Left ventricle myocardium inferior (tissue), 1 donor: ENCODE measurements at places on chromosomes 12 and 14.

DNA sequence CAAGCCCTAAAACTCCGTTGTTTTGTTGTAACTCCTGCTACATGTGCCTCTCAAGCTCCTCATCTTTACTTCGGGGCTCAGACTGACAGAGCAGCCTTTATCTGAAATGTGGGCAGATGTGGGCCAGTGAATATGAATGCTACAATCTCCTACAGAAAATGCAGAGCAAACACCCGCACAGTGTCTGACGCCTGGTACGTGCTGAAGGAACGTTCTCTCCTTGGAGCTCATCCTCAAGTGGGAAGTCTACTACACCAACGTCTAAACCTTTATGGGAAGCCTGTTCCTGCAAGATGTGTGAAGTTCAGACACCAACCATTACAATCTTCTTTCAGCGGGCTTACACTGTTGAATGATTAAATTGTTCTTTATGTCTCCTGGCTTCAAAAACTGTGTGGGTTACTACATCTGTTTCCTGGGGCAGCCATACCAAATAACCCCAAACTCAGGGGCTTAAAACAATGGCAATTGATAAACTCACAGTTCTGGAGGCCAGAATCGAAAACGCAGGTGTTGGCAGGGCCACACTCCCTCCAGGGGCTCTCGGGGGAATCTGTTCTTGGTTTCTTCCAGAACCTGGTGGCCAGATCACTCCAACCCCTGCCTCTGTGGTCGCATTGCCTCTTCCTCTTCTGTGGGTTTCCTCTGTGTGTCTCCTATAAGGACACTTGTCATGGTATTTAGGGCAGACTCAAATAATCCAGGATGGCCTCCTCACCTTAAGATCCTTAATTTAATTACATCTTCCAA is 179.7 kb upstream of the PLXNC1 start:
- peaks cover 12% of the 10 kb centered on the region for H3K4me1 ChIP-seq
- H3K27ac ChIP-seq, result no peak overlapping the region
- no peak for DNase-seq
- H3K36me3 ChIP-seq, result no peaks in the 10 kb centered on the region
- no peaks in the 10 kb centered on the region for H3K27me3 ChIP-seq
- no peak overlapping the region for H3K4me3 ChIP-seq

DNA sequence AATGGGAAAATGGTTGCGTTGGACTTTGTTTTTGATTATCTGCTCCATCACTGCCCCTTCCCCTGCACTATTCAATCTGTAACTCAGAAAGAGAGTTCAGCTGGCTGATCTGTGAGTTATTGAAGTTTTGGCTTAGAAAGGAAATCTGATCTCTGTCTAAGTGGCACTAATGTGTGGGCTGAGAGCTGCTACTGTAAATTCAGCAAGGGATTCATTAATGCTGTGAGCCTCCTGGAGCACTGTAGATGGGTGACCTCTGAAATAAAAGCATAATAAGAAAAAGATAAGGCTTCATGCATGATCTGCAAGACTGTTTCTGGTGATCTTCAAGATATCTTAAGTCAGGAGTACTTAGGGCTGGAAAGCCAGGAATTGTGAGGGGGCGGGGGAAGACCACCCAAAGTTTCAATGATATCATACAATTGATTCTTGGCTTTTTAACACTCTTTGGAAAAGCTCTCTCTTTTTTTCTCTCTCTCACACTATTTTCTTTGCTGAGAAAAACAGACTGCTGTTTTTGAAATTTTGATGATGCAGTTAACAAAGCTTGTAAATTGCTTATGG is 101.1 kb downstream of the C12orf75 start:
- H3K4me1 ChIP-seq, result no peaks in the 10 kb centered on the region
- H3K27me3 ChIP-seq, result peaks cover 4% of the 10 kb centered on the region
- DNase-seq, result no peak
- H3K4me3 ChIP-seq, result no peak overlapping the region
- H3K36me3 ChIP-seq, result no peaks in the 10 kb centered on the region

GRCh38 chr14:104420990-104421389 is 158.6 kb upstream of the C14orf180 start:
- no peaks in the 10 kb centered on the region for H3K36me3 ChIP-seq
- H3K27me3 ChIP-seq, result peaks cover 9% of the 10 kb centered on the region
- no peak for DNase-seq
- H3K4me1 ChIP-seq, result peaks cover 10% of the 10 kb centered on the region
- H3K4me3 ChIP-seq, result no peak overlapping the region

DNA sequence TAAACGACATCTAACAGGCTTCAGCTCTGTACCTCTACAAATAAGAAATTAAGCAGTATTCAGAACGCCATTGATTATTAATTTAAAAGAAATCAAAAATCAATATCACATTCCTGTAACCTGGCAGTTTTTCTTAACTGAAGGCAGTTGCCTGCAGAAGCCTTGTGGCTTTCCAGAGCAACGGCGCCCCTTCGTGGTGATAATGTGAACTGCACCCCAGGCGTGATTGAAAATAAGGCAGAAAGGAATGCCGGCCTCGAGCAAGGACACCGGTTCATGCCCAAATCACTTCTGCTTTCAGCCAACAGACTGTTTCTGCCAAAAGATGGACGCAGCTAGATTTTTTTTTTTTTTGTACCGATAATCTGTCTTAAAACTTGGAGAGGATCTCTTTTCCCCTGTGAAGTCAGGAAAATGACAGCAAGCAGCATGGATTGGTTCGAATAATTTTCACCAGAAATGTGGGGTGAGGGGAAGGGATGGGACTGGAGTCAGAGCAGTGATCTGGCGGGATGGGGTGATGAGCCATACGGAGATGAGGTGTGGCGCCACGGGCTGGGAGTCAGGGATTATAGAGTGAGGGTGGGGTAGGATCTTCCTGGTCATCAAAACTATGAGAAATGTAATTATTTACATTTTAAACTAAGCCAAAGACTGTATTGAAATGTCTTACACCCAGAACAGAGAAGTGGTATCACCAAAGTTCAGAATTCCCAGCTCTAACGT is 473.0 kb downstream of the DPF3 start:
- no peaks in the 10 kb centered on the region for H3K27me3 ChIP-seq
- DNase-seq, result peak; percentile 67
- peaks cover 6% of the 10 kb centered on the region for H3K4me1 ChIP-seq

DNA sequence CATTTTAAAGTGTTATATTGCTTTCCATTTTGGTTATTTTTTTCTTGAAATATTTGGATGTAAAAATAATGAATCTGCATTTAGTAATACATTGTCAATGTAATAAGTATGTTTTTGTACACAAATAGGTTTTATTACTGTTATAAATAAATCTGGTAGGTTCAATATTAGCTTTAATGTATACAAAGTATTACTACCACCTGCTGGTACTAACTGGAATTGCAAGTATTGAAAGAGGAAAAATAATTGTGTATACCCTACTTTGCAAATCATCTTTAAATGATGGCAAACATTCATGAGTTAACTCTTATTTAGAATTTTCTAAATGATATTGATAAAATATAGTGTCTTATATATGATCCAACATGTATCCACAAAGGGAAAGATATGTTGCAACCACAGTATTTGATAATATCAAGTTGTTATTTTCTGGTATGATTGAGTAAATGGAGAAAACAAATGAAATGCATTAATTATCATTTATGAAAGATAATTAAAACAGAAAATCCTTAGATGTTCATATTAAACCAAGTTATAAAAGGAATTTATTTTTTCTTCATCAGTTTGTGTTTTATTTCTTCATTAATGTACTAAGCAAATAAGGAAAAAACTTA is 3.2 kb downstream of the OR4K2 start:
- no peak overlapping the region for H3K4me3 ChIP-seq
- no peak for DNase-seq
- no peaks in the 10 kb centered on the region for H3K36me3 ChIP-seq
- H3K4me1 ChIP-seq, result no peaks in the 10 kb centered on the region
- no peak overlapping the region for H3K27ac ChIP-seq

- H3K4me1 ChIP-seq, result no peaks in the 10 kb centered on the region
- no peak for DNase-seq
- no peak overlapping the region for H3K4me3 ChIP-seq
- H3K27ac ChIP-seq, result no peak overlapping the region
- H3K36me3 ChIP-seq, result no peaks in the 10 kb centered on the region
- peaks cover 6% of the 10 kb centered on the region for H3K27me3 ChIP-seq
Observed at GRCh38 chr12:25615119-25615518, 62.0 kb upstream of the LMNTD1 start.

DNA sequence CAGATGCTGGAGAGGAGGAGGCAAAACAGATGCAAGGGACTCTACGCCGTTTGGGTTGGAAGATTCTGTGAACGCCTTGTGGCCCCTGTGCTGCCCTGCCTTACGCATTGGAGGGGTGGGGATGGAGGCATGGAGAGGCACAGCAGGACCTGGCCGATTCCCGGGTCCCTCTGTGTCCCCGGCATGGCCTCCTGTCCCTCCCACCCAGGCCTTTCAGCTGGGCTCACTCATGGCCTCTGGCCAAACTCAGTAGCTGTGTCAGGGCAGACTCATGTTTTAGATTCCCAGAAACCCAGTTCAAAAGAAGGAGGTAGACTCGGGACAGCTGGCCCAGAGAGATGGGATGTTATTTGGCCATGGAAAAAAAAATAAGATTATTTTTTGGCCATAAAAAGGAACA is 40.1 kb downstream of the TESC start:
- no peak overlapping the region for H3K4me3 ChIP-seq
- H3K27me3 ChIP-seq, result no peaks in the 10 kb centered on the region
- no peaks in the 10 kb centered on the region for H3K36me3 ChIP-seq
- DNase-seq, result no peak
- H3K4me1 ChIP-seq, result peaks cover 46% of the 10 kb centered on the region

GRCh38 chr12:121124402-121125109 is 8.1 kb upstream of the P2RX7 start:
- no peak for DNase-seq
- peaks cover 37% of the 10 kb centered on the region for H3K4me1 ChIP-seq
- H3K27ac ChIP-seq, result peak overlapping the region; percentile 83
- H3K27me3 ChIP-seq, result no peaks in the 10 kb centered on the region
- H3K4me3 ChIP-seq, result no peak overlapping the region
- no peaks in the 10 kb centered on the region for H3K36me3 ChIP-seq

GRCh38 chr12:13175499-13175898 is 21.0 kb upstream of the EMP1 start:
- no peak for DNase-seq
- H3K27me3 ChIP-seq, result no peaks in the 10 kb centered on the region
- H3K36me3 ChIP-seq, result no peaks in the 10 kb centered on the region

DNA sequence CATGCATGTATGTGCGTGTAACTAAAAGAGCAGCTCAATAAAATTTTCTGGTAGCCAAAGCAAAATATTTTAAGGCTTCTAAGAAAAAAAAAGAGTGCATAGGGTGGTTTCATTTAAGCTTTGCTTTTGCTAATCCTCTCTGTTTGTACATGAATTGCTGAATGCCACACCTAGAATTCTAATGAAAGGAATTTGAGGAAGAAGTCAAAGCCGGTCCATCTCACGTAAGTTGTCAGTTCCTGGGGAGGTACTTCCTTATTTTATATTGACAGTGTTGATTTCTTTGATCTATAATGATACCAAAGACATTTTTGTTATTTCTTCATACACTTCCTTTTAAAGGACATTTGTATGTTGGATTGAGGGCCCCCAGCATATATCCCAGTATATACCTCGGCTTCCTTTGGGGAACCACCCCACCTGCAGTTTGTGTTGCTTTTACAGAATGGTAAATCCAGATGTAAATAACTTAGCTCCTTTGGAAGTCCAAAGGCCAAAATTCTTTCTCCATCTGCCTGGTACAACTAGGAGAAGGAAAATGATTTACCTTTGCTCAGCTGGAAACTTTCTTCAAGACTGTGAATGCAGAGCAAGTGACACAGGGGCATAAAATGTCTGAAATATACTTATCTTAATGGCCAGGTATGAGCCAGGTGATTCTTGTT is 420.9 kb upstream of the ATP2B1 start:
- H3K27me3 ChIP-seq, result no peaks in the 10 kb centered on the region
- H3K27ac ChIP-seq, result no peak overlapping the region
- no peak for DNase-seq
- H3K4me3 ChIP-seq, result no peak overlapping the region

GRCh38 chr12:19654650-19655376 is 215.5 kb downstream of the AEBP2 start:
- H3K27ac ChIP-seq, result peak overlapping the region; percentile 45
- H3K27me3 ChIP-seq, result no peaks in the 10 kb centered on the region
- no peaks in the 10 kb centered on the region for H3K36me3 ChIP-seq
- no peak for DNase-seq
